ENCODE measurements at places on chromosomes 5 and 9. TPM values are rescaled to one million over a fixed set of nuclear protein-coding genes. Genes with fewer than 3 reads are reported as not detected.

JAKMIP2 gene
- total RNA-seq: not detected

TAF11L5 gene
- total RNA-seq: not detected

EFCAB9 gene
- total RNA-seq: not detected

ADAMTS12 gene
- 0.14 TPM for total RNA-seq

CSF1R gene
- not detected for total RNA-seq

All from foreskin keratinocyte (primary cell).